ENCODE measurements at places on chromosomes 1 and 21.
A peak's percentile ranks its signal among the peaks of the same experiment; 100 is the strongest.

DNA sequence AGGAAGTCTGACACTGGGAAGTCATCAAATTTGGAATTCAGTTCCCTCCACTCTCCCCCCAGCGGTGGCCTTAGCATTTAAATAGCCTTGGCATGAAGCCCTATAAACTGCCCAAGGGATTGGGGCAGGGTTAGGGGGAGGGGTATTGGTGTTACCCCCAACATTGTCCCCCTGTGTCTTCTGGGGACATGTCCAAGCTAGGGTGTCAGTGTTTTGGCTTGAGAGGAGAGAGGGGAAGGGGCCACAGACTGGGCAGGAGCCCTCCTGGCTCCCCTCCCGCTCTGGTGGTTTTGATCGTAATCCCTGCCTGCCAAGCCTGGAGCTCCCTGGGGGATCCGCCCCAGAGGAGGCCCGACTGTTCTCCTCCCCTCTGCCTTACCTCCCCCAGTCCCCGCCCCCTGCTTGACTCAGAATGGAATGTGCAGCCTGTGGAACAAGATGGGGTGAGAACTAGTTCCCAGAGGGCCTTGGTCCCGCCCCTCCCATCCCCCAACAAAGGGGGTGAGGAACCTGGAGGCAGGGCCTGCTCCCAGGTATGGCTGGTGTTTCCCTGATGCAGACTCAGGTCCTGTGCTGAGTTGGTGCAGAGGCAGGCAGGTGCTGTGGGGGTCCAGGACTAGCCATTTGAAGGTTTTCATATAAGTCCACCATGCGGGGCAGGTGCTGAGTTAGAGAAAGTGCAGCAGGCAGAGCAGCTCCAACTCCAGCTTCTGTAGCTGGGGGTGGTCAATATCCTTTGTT, 7.4 kb downstream of the SOX13 start:
- peak; percentile 94 for DNase-seq

- no peak for DNase-seq
These were observed 993 bp downstream of the DDX59 start for GRCh38 chr1:200668514-200669313.

- DNase-seq = no peak
These were observed 14.8 kb downstream of the MGST3 start for GRCh38 chr1:165645654-165646366.

- DNase-seq = no peak
These were observed 797.3 kb downstream of the PLA2G4A start for GRCh38 chr1:187626056-187626455.

- no peak for DNase-seq
These were observed 126.5 kb downstream of the C1orf94 start for GRCh38 chr1:34303218-34303617.

Measured in fibroblast of skin of right quadriceps (primary cell).